ENCODE measurements at places on chromosomes 13 and 19.

- no peak for DNase-seq
Observed at GRCh38 chr13:38180126-38180525, 169.5 kb upstream of the UFM1 start.

DNA sequence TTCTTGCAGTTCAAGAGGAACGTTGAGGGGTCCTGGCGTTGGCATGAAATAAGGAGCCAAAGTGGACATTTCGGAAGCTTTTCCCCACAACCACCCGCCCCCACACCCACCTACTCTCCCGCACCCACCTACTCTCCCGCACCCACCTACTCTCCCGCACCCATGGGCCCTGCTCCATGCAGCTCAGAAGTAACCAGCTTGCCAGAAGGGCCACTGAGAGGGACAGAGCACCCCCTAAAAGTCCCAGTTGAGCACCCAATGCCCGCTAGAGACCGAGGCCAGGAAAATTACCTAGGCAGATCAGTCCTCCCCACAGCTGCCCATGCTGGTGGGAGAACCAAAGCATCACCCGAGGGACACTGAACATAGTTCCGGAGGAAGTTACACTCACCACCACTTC, 11.8 kb downstream of the VSTM2B start:
- no peak for DNase-seq

- no peak for DNase-seq
Observed at GRCh38 chr13:67328895-67329294, 98.8 kb upstream of the PCDH9 start.

DNA sequence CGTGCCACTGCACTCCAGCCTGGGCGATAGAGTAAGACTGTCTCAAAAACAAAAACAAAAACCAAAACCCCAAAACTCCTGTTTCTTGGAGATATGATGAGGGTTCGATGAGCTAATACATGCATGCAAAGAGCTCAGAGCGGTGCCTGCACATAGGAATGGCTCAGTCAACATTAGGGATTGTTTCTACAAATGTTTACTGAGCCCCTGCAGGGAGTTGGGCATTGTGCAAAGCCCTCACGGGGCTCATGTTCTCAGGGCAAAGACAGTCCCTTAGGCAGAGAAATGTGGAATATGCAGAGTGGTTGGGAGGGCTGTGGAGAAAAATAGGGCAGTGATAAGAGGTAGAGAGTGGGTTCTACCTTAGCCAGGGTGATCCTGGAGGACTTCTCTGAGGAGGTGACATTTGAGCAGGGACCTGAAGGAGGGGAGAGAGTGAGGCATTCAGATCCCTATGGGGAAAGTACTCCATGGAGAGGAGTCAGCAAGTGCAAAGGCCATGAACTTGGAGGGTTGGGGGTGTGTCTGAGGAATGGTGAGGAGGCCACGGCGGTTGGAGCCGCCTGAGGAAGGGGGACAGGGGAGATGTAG, 1.5 kb upstream of the EHD2 start:
- DNase-seq: no peak

DNA sequence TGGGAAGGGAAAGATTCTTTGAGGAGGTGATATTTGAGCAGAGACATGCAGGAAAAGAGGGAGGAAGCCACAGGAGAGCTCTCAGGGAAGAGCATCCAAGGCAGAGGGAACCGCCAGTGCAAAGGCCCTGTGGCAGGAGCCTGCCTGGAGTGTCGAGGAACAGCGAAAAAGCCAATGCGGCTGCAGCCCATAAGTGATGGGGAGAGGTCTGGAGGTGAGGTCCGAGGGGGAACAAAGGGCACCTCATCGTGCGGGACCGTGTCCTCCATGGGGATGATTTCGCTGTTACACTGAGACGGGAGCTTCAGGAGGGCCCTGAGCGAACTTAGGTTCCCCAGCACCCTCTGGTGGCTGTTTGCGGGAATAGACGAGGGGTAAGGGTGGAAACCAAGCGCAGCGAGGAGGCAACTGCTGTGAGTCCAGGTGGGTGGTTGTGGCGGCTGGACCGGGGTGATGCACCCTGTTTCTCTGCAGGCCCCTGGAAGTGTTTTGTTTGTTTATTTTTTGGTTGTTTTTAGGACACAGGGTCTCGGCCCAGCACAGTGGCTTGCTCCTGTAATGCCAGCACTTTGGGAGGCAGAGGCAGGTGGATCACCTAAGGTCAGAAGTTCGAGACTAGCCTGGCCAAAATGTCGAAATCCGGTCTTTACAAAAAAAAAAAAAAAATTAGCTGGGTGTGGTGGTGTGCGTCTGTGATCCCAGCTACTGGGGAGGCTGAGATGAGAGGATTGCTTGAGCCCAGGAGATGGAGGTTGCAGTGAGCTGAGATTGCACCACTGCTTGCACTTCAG, 5.9 kb upstream of the EHD2 start:
- DNase-seq: peak; percentile 49

GRCh38 chr13:48748681-48749080, 95.0 kb downstream of the CYSLTR2 start:
- no peak for DNase-seq
